ENCODE measurements at places on chromosomes 5 and 9.
A peak's percentile ranks its signal among the peaks of the same experiment; 100 is the strongest.

DNA sequence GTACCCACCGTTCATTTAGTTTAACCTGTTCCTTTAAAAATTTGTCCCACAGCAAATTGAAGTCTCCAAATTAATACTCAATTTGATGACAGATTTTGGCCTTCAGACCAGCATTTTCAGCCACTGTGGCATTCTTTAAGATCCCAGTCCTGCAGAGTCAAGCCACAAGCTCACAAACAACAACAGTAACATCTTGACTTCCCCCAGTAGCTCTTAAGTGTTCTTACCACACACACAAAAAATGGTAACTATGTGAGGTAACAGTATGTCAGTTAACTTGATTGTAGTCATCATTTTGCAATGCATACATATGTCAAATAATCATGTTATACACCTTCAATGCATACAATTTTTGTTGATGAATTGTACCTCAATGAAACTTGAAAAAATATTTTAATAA is 247.9 kb downstream of the LURAP1L start:
- DNase-seq: no peak

DNA sequence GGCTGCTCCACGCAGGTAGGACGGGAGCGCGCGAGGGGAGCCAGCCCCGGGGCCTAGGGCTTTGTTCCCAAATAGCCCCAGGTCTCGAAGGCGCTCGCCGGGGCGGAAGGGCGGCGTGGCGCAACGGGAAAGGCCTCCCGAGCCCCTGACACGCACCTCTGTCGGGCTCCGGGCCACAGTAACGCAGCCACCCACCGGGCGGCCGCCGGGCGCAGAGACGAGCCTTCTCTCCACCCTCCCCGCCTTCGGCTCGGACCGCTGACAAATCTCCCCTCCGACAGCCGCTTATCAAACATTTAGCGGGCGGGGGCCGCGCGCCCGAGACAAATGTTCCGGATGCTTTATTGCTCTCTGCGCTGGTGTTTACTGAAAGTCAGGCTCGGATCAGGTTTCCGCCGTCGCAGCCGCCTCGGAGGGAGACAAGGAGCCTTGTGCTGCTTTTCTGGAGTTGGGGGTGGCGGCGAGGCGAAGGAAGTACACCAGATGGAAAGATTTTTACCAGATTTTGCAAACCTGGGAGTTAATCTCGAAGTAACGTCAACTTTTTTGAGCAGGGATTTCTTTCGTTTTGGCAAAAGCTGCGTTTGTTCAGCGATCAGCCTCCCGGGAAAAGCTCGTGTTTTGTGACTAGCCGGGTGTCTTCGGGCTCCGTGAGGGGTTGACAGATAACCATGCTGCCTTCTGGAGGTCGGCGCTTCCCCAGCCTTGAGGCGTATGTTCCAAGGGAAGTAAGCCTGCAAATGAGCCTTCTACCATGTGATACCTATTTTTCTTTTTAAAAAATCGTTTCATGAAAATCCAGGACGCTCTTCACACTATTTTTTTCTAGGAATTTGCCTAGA is 950 bp downstream of the RGMB start:
- peak; percentile 44 for DNase-seq

- no peak for DNase-seq
These were observed 38.2 kb upstream of the CEP72 start for GRCh38 chr5:573976-574375.

GRCh38 chr9:83060556-83060955 is 2.4 kb downstream of the RASEF start:
- no peak for DNase-seq

DNA sequence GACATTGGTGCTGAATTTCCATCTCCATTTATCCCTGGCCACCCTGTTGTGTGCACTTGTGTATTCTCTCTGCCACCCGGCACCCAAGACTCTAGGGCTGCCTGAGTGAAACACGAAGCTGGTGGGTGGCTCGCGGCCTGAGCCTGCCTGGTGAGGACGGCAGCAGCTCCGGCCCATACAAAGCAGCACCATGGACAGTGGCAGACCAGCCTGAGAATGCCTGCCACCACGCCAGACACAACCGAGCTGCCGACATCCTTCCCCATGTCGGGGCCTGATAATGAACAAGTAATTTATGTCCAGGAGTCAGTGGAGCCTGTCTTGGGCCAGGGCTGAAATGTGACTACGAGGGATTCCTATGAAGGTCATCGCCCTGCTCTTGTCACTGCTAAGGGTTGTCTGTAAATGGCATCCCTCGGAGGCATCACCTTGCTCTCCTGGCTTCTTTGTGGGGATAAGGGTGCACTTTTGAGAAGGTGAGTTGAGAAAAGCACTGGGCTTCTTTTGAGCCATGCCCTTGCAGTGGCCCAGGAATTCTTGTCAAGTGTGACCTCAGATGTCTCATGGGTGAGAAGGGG is 175.7 kb downstream of the MELK start:
- DNase-seq: peak; percentile 36

GRCh38 chr9:100088202-100088601 is 10.6 kb downstream of the ERP44 start:
- DNase-seq: no peak

DNA sequence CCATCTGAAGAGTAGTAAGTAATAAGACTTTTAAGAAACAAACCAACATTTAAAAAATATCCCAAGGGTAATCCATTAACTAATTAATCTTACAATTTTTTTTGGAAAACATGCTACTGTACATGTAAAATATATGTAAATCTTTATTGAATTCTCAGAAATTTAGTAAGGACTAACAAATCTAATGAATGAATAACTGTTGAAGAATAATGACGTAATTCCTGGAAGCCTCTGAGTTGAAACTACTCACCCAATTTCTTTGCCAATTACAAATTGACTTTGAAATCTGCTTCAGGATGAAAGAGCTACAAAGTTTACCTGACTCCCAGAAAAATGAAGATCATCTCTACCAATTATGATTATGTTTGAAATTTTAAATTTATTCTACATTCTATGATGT is 21.1 kb downstream of the FBN2 start:
- no peak for DNase-seq

- DNase-seq: no peak
These were observed 39.9 kb downstream of the COL15A1 start for GRCh38 chr9:98983295-98984268.

DNA sequence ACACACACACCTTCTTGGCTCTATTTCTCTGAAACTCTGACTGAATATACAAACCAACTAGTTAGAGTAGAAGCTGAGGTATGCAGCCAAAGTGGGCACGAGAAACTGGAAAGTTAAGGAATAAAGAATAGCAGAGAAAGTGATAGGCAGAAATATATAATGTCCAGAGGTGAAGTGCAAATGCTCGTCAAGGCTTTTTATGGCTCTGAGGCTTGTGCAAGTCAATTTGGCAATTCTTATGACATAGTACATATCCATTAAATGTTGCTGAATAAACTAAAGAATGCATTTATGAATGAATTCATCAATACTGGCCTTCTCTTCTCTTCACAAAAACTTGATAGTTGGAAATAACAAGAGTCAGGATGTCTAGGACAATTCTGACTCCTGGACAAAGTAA is 490.1 kb upstream of the DMAC1 start:
- DNase-seq: no peak

DNA sequence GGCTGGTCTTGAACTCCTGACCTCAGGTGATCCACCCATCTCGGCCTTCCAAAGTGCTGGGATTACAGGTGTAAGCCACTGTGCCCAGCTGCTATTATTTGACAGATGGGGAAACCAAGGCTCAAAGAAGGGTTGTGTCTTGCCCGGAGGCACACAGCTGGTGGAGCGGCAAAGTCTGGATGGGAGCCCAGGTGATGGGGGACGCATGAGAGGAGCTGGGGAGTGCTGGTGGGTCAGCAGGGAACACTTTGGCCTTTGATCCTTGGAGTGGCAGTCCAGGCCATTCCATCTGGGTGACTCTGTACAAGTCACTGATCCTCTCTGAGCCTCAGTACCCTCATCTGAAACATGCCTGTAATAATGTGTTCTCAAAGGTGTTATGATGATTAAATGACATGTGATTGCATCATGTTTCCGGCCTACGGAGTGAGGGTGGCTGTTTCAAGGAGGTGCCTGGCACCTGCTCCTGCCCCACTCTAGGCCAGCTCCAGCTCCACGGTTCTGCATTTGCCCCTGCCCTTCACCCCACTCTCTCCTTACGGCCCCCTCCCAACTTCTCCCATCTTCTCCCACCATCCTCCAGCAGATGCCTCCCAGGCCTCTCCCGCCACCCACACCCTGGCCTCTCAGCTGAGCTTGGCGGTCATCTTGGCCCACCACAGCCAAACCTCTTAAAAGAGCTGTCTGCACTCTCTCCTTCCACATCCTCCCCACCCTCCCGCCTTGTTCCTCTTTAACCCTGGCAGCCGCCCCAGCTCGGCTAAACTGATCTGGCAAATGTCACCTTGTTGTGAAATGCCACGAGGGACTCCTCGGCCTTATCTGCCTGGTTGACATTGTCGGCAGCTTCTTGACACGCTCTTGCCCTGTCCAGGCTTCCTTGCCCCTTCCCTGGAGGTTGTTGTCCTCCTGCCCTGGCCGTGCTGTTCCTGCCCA is 5.5 kb upstream of the DBN1 start:
- peak; percentile 95 for DNase-seq

DNA sequence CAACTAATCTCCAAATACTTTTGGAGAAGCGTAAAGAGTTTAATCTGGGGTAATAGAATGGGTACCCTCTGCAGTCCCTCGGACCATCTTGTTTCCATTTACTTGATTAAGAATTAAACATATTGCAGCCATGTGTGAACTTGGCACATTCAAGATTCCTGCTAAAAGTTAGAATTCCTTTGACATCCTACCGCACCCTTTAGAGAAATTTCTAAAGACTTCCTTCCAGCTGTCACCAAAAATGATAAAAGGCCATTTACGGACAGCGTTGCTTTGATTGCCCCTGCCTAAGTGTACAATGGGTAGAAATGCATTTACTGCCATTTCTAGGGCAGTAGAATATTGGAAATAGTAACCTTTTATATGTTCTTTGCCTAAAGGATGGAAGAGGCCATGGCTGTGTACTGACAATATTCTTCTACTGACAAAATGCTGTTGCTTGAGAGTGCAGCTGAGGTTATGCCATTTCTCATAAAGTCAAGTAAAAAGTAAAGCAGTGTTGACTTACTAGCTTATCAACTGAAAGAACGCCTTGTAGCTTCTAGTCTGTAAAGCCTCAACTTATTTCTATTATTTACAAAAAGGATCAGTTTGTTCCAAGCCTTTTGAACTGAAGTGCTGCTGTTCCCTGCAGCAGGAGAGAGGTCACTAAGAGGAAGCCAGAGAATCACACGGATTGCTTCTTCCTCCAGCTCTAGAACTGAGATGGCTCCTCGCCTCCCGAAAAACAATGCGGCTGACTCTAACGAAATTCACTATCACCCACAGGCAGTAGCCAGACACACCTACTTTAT is 139.8 kb upstream of the BASP1 start:
- DNase-seq: no peak

- DNase-seq: no peak
These were observed 200.3 kb downstream of the TRPM3 start for GRCh38 chr9:70921136-70921535.

GRCh38 chr9:16112116-16112515 is 559.3 kb downstream of the CCDC171 start:
- no peak for DNase-seq

GRCh38 chr5:172178301-172178987 is 9.6 kb downstream of the STK10 start:
- peak; percentile 50 for DNase-seq

GRCh38 chr5:100595152-100595811 is 60.1 kb downstream of the FAM174A start:
- DNase-seq: peak; percentile 25

DNA sequence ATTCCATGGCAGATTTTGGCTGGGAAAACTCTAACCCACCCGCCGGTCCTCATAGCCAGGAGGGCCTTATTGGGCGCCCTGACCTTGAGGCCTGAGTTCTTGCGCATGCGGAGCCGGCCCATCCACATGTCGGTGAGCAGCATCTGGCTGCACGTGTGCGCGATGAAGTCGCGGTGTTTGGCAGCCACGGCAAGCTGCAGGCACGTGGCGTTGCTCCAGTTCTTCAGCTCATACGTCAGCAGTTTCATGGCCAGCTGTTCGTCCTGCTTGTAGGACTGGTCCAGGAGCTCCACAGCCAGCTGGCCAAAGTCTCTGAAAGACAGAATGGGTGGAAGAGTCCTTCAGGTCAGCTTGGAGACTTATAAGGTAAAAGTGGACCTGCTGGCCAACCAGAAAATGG is 204.3 kb upstream of the KLF9 start:
- DNase-seq: no peak

All from NB4 (cell line).